ENCODE measurements at places on chromosomes 13 and 19. TPM values are rescaled to one million over a fixed set of nuclear protein-coding genes. Genes with fewer than 3 reads are reported as not detected.

- H3K27me3 ChIP-seq, result no peaks in the 10 kb centered on the region
- no peak for DNase-seq
- H3K4me3 ChIP-seq, result no peak overlapping the region
- peaks cover 9% of the 10 kb centered on the region for H3K36me3 ChIP-seq
Observed at GRCh38 chr13:39556866-39557265, 46.1 kb downstream of the LHFPL6 start.

DNA sequence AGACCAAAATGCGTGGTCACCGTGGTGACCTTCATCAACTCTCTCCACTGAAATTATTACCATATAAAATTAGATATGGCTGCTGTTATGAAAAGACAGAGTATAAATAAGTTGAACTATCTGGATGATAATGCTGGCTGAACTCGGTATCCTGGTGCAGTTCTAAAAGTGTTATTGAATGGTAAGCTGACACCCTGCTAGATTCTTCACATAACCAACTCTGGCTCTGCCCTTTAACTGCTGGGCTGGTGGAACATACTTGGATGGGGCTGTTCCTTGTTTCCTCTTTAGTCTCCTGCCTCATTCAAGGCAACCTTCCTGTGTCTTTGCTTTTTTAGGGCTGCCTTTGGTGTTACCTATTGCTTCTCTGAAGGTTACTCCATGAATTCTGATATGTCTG lies 106.9 kb downstream of the FGF9 start:
- no peak overlapping the region for H3K4me3 ChIP-seq
- H3K27me3 ChIP-seq, result no peaks in the 10 kb centered on the region
- no peak overlapping the region for H3K27ac ChIP-seq

DNA sequence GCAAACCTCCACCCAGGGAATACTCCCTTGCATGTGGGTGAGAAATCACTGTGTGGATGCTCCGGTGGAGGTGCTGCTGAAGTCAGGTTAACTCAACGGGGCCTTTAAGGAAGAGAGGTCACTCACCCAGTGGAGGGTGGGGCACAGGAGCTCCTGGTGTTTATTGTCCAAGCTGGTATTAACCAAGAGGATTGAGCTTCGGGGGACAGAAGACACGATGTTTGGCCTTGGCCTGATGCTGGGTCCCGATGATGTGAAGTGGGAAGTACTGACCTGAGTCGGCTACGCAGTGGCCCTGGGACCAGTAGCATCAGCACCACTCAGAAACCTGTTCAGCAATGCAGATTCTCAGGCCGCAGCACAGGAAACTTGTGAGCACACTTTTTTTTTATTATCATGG lies 85.7 kb upstream of the WASF3 start:
- no peak for DNase-seq
- no peaks in the 10 kb centered on the region for H3K4me1 ChIP-seq
- no peak overlapping the region for H3K4me3 ChIP-seq
- no peaks in the 10 kb centered on the region for H3K27me3 ChIP-seq

DNA sequence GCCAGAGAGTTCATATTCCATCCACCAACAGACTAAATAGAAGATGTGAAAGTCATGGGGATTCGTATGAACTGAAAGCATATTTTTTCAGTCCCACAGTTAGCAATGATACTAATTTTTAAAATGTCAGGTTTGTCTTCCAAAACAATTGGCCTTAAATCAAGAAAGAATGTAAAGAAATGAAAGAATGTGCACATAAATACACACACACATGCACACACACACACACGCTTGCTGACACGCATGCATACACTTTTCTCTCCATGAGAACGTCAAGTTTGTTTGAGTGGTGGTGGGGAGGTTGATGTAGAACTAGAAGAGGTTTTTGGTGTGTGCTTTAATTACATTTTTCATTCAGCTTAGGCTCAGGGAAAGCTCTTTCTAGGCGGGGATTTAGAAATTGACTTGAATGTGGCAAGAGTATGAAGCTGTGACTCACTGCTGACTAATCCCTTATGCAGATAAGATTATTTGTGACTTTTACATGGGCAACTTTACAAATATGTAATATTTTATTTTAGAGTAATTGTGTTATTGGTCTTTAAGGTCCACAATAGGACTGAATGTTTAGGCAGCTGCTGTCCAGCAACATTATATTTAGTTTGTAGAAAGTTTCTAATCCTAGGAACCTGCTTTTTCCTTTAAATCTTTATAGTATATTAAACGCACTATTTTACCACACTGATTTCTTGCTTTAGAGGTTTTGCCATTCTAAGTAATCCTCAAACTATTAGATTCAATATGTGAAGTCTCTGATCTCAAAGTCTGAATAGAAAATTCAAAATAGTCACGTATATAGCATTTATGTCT lies 18.8 kb downstream of the FLT1 start:
- H3K36me3 ChIP-seq, result no peaks in the 10 kb centered on the region
- H3K27me3 ChIP-seq, result no peaks in the 10 kb centered on the region
- no peak overlapping the region for H3K4me3 ChIP-seq

GRCh38 chr19:46409191-46409590 lies 4.2 kb downstream of the CCDC8 start:
- no peak for DNase-seq
- H3K4me1 ChIP-seq, result peaks cover 22% of the 10 kb centered on the region
- no peaks in the 10 kb centered on the region for H3K27me3 ChIP-seq
- no peak overlapping the region for H3K27ac ChIP-seq

DNA sequence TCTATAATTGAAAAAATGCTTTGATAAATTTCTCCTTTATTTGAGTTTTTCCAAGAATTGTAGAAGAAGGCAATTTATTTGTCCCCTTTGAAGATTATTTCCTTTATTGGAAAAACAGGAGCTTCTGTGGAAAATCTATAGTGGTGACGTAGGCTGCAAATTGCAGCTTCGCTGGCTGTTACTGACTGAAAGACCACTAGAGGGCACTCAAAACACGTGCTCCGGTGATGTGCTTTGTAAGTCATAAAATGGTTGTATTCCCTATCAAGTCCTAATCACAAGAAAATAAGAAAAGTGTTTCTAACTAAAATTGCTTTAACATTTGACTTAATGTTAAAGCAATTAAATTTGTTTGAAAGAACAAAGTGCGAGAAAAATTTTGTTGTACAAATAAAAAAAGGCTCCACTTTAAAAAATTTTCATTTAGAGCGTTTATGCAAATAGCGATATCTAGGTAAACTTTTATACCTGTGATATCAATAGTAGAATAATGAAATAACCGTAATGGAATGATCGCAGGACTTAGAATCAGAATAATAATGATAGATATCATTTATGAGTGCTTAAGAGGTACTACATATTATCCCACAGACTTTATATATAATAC lies 638.2 kb upstream of the SPRY2 start:
- DNase-seq, result peak; percentile 70
- no peaks in the 10 kb centered on the region for H3K4me1 ChIP-seq
- no peak overlapping the region for H3K27ac ChIP-seq
- no peak overlapping the region for H3K4me3 ChIP-seq
- H3K36me3 ChIP-seq, result no peaks in the 10 kb centered on the region
- no peaks in the 10 kb centered on the region for H3K27me3 ChIP-seq

DNA sequence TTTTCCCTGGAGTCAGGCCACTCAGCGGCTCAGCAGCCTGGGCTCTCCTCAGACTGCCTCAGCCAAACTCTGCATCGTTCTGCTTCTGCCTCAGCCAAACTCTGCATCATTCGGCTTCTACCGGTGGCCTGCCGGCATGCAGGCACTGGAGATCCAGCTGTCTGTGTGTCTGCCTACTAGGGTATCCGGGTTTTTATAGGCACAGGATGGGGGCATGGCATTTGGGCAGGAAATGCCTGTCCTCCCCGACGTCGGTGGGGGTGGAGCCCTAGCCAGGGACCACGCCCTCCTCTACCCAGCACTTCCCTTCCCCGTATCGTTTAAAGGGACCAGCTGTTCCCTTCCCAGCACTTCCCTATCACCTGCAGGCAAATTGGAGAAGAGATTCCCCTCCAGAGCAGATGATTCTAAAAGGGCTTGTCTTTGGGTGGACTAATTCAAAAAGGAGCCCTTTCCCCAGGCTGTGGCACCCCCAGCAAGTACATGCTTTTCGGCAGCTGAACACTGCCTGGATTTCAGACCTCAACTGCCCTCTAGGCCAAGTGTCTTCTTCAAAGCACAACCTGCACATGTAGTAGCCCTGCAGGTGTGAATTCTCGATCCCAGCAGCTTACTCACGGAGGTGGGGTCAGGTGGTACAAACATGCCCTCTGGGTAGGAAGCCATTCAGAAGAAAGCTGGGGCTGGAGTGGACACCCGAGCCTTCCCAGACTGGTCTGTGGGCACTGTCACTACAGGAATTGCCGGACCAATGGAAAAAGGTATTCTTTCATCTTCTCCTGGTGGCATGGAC lies 25.4 kb upstream of the GPR12 start:
- H3K36me3 ChIP-seq, result no peaks in the 10 kb centered on the region
- no peak for DNase-seq
- peaks cover 7% of the 10 kb centered on the region for H3K27me3 ChIP-seq
- H3K27ac ChIP-seq, result no peak overlapping the region
- no peaks in the 10 kb centered on the region for H3K4me1 ChIP-seq

GRCh38 chr13:21709697-21710096 lies 38.8 kb downstream of the FGF9 start:
- H3K36me3 ChIP-seq, result no peaks in the 10 kb centered on the region
- no peak for DNase-seq
- no peaks in the 10 kb centered on the region for H3K27me3 ChIP-seq
- peaks cover 14% of the 10 kb centered on the region for H3K4me1 ChIP-seq

GRCh38 chr13:23544668-23545067 lies 25.5 kb upstream of the TNFRSF19 start:
- no peaks in the 10 kb centered on the region for H3K36me3 ChIP-seq
- DNase-seq, result no peak
- H3K27ac ChIP-seq, result no peak overlapping the region
- no peak overlapping the region for H3K4me3 ChIP-seq

GRCh38 chr19:28396287-28396831 lies 816.6 kb downstream of the UQCRFS1 start:
- no peak overlapping the region for H3K4me3 ChIP-seq
- no peaks in the 10 kb centered on the region for H3K4me1 ChIP-seq
- no peaks in the 10 kb centered on the region for H3K36me3 ChIP-seq
- H3K27ac ChIP-seq, result no peak overlapping the region

GRCh38 chr19:32812036-32812435 lies 57.5 kb downstream of the SLC7A9 start:
- peaks cover 30% of the 10 kb centered on the region for H3K27me3 ChIP-seq
- H3K4me1 ChIP-seq, result no peaks in the 10 kb centered on the region
- H3K36me3 ChIP-seq, result no peaks in the 10 kb centered on the region
- H3K27ac ChIP-seq, result no peak overlapping the region

GRCh38 chr19:17806945-17807344 lies 12.0 kb downstream of the B3GNT3 start:
- peaks cover 16% of the 10 kb centered on the region for H3K27me3 ChIP-seq
- H3K4me3 ChIP-seq, result no peak overlapping the region
- H3K27ac ChIP-seq, result no peak overlapping the region

DNA sequence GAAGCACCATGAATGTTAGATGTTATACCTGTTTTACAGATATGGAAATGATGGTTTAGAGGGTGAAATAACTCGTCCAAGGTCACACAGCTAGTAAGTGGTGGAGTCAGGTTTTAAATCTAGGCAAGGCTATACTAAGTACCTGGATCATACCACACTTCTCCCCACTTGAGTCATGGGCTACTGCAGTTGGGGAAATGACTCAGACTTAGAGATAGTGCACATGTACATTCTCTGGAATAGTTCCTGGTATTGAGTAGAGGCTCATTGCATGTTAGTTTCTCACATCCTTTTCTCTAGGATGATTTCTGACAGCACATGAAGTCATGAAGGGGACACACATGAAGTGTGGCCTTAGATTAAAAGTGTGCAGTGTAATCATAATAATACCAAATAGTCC lies 76.2 kb upstream of the TNFSF11 start:
- no peak for DNase-seq
- no peak overlapping the region for H3K4me3 ChIP-seq
- H3K4me1 ChIP-seq, result no peaks in the 10 kb centered on the region
- no peaks in the 10 kb centered on the region for H3K36me3 ChIP-seq
- no peak overlapping the region for H3K27ac ChIP-seq
- H3K27me3 ChIP-seq, result no peaks in the 10 kb centered on the region

- H3K27ac ChIP-seq, result peak overlapping the region; percentile 82
- peaks cover 2% of the 10 kb centered on the region for H3K27me3 ChIP-seq
- H3K4me3 ChIP-seq, result no peak overlapping the region
- no peak for DNase-seq
Observed at GRCh38 chr19:46393456-46394401, 19.6 kb downstream of the CCDC8 start.

GRCh38 chr13:45828256-45828968 lies 23.1 kb downstream of the SIAH3 start:
- no peak overlapping the region for H3K27ac ChIP-seq
- DNase-seq, result no peak
- H3K4me3 ChIP-seq, result no peak overlapping the region
- H3K27me3 ChIP-seq, result no peaks in the 10 kb centered on the region
- H3K36me3 ChIP-seq, result no peaks in the 10 kb centered on the region

DNA sequence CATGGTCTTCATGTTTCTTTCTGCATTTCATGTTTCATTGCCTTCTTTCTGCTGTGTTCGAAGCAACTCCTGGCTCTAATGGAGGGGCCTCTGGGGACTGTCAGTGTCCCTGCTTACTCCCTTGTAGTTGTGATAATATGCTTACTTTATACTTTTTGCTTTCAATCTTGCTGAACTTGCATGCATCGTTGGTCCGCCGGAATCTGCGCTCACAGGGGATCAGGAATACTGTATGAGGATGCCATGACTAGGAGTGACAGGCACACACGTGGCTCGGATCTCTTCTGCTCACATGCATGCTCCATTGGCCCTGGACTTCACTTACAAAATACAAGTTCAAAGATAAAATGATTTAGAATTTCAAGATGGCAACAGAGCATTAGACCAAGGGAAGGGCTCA lies 108.8 kb downstream of the SIPA1L3 start:
- DNase-seq, result no peak
- no peaks in the 10 kb centered on the region for H3K27me3 ChIP-seq
- no peak overlapping the region for H3K4me3 ChIP-seq
- H3K36me3 ChIP-seq, result peaks cover 3% of the 10 kb centered on the region
- H3K27ac ChIP-seq, result no peak overlapping the region

- DNase-seq, result no peak
- no peaks in the 10 kb centered on the region for H3K36me3 ChIP-seq
- H3K4me3 ChIP-seq, result no peak overlapping the region
- H3K27ac ChIP-seq, result no peak overlapping the region
- H3K4me1 ChIP-seq, result no peaks in the 10 kb centered on the region
- peaks cover 94% of the 10 kb centered on the region for H3K27me3 ChIP-seq
Observed at GRCh38 chr13:99861771-99862170, 109.8 kb downstream of the ZIC5 start.

GRCh38 chr19:11123114-11123513 lies 32.5 kb downstream of the SPC24 start:
- H3K4me3 ChIP-seq, result no peak overlapping the region
- H3K4me1 ChIP-seq, result peaks cover 3% of the 10 kb centered on the region
- peaks cover 91% of the 10 kb centered on the region for H3K36me3 ChIP-seq
- no peak for DNase-seq

The RHPN2 gene
- total RNA-seq, result 42.1 TPM

The C13orf42 gene
- total RNA-seq, result not detected

The IGSF23 gene
- total RNA-seq, result not detected

The ZNF112 gene
- total RNA-seq, result 7.1 TPM

The PRTN3 gene
- not detected for total RNA-seq

The GNA15 gene
- total RNA-seq, result not detected

The CDC42EP5 gene
- total RNA-seq, result 1.2 TPM

The PLIN5 gene
- not detected for total RNA-seq

The EFNA2 gene
- total RNA-seq, result not detected

All from SJSA1 (cell line).